IPS DF 6.9 (cell line): ENCODE measurements at places on chromosomes 12 and 14.

DNA sequence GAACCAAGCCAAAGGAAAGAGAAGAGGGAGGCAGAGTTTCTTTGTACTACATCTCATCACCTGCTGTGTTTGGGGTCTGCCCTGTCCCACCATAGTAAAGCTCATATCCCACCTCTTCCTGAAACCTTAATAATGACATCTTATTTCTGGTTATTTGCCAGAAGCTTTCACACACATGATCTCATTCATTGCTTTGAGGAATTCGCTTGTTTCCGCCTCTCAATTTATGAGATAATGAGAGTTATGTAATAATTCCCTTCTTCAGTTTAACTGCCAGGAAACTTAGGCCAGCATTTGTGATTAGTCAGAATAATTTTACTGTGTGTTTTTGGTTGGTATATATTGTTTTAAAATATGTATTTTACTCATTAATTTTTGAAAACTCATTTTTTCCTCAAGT, 205.2 kb downstream of the CACNA1C start:
- no peaks in the 10 kb centered on the region for H3K27me3 ChIP-seq
- no peak overlapping the region for H3K27ac ChIP-seq
- no peaks in the 10 kb centered on the region for H3K36me3 ChIP-seq
- H3K4me3 ChIP-seq, result no peak overlapping the region
- no peaks in the 10 kb centered on the region for H3K4me1 ChIP-seq
- no peak for DNase-seq

GRCh38 chr14:89848165-89848564, 106.4 kb downstream of the EFCAB11 start:
- H3K36me3 ChIP-seq, result no peaks in the 10 kb centered on the region
- no peak overlapping the region for H3K27ac ChIP-seq
- H3K4me3 ChIP-seq, result no peak overlapping the region
- peaks cover 3% of the 10 kb centered on the region; the same call in 1 of the 2 replicates for H3K4me1 ChIP-seq
- H3K27me3 ChIP-seq, result no peaks in the 10 kb centered on the region

DNA sequence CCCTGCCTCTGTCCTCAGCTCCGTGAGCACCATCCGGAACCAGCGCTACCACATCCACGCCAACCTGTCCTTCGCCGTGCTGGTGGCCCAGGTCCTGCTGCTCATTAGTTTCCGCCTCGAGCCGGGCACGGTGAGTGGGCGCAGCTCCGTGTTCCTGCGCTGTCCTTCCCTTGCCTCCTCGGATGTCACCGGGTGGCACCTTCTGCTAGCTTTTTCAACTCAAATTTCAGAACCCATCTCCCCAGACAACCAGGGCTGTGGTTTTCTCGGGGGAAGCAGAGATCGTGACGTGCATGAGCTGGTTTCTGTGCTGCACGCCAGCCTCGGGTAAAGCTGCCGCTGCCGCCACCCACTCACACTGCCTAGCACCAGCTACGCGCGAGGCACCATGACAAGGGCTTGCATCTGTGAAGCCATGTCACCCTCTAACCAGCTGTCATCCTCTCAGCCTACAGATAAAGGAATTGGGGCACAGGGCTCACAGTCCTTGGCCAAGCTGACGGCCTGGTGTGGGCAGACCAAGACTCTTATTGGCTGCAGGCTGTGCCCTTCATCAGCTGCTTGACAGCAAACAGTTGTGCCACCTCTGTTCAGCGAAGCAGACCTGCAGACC, 152.1 kb downstream of the ADGRD1 start:
- H3K4me3 ChIP-seq, result no peak overlapping the region
- no peak overlapping the region for H3K27ac ChIP-seq
- no peaks in the 10 kb centered on the region; the same call in 1 of the 2 replicates for H3K36me3 ChIP-seq
- H3K27me3 ChIP-seq, result no peaks in the 10 kb centered on the region
- DNase-seq, result no peak

DNA sequence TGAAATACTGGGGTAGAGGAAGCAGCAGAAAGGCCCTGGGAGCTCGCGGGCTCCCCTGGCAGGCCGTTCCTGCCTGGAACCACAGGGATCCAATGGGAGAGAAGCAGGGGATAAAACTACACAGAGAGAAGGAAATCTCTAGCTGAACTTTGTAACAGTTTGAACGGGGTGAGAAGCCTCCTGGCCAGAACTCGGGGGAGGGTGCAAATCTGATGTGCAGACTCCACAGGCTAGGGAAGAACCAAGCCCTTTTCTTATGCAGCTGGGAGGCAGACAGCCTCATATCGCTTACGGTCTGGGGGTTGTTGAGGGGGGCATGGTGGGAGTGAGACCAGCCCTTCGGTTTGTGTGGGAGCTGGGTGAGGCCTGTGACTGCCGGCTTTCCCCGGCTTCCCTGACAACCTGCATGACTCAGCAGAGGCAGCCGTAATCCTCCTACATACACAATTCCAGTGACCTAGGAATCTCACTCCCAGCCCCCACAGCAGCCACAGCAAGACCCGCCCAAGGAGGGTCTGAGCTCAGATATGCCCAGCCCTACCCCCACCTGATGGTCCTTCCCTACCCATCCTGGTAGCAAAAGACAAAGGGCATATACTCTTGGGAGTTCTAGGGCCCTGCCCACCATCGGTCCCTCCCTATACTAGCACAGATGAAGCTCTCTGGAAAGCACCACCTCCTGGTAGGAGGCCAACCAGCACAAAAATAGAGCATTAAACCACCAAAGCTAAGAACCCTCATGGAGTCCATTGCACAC, 143.0 kb downstream of the TMTC1 start:
- no peaks in the 10 kb centered on the region for H3K27me3 ChIP-seq
- DNase-seq, result no peak
- H3K36me3 ChIP-seq, result no peaks in the 10 kb centered on the region
- no peak overlapping the region for H3K27ac ChIP-seq
- peaks cover 2% of the 10 kb centered on the region; the same call in 1 of the 2 replicates for H3K4me1 ChIP-seq
- H3K4me3 ChIP-seq, result no peak overlapping the region

DNA sequence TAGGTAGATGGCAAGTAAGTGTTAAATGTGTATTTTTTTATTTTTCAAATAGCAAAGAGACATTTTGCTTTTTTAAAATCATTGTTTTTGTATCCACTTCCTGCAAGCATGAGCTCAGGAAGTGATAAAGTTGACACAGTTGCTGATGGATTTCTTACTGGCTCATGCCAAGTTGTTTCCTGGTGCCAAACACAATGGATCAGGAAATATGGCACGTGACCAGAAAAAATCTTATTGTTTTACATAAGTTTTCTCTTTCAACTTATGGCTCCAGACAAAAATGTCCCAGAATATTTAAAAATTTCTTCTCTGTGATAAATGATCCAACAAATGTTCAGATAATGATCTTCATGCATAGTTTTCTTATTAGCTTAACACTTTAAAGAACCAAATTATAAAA, 1279.1 kb upstream of the FLRT2 start:
- DNase-seq, result no peak
- no peak overlapping the region for H3K27ac ChIP-seq
- no peaks in the 10 kb centered on the region for H3K36me3 ChIP-seq
- no peaks in the 10 kb centered on the region; the same call in 1 of the 2 replicates for H3K4me1 ChIP-seq

DNA sequence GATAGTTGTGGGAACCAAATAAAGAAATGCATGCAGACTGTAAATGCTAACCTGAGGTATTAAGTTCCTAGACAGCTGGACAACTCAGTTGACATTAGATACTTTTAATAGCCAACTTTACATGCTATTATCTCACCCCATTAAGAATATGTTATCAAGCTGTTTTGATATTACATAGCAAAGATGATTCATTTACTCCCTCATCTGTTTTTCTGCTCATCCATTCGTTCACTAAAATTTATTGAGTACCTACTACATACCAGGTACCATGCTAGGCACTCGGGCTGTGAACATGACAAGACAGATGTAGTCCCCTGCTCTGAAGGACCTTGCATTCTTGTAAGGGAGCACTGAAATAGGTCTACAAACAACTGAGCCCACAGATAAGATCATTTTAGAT, 192.4 kb downstream of the DACT1 start:
- H3K27ac ChIP-seq, result no peak overlapping the region
- H3K36me3 ChIP-seq, result no peaks in the 10 kb centered on the region; the same call in 1 of the 2 replicates
- H3K4me3 ChIP-seq, result no peak overlapping the region

DNA sequence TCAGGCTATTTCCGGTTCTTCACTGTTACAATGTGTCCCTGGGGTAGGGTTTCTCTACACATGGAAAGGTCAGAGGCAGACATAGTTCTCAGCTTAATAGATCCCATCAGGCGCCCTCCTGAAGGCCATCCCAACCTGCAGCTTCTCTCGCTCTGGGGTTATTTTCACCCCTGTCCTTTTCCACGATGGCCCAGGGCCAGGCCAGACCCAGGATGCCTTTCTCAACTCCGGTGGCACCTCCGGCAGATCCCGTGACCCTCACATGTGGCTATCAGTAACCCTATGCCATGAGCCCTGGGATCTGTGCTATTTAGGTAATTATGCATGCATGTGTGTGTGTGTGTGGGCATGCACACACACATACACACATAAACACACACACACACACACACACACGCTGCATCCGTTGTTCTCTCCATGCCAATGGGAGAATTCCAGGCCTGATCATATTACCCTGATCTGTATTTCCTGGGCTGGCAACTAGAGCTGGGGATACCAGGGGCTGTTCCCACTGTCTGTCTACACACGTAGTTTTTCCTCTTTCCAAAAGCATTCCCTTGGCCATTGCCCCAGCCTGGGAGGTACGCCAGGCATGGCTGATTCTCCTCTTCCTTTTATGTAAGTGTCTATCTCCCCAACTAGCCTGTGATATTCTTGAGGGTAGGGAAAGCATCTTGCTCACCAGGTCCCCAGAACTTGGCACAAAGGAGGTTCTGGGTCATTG, 51.2 kb upstream of the NOS1 start:
- no peak overlapping the region for H3K4me3 ChIP-seq
- H3K27ac ChIP-seq, result no peak overlapping the region
- peaks cover 5% of the 10 kb centered on the region for H3K4me1 ChIP-seq

- H3K4me3 ChIP-seq, result no peak overlapping the region
- H3K27ac ChIP-seq, result no peak overlapping the region
- H3K36me3 ChIP-seq, result no peaks in the 10 kb centered on the region
- H3K27me3 ChIP-seq, result no peaks in the 10 kb centered on the region
- no peaks in the 10 kb centered on the region for H3K4me1 ChIP-seq
Observed at GRCh38 chr12:127257366-127257935, 1009.5 kb upstream of the TMEM132C start.

- no peak for DNase-seq
- no peaks in the 10 kb centered on the region for H3K4me1 ChIP-seq
- no peak overlapping the region for H3K4me3 ChIP-seq
- no peak overlapping the region for H3K27ac ChIP-seq
- no peaks in the 10 kb centered on the region for H3K27me3 ChIP-seq
Observed at GRCh38 chr12:31533470-31533869, 57.5 kb downstream of the DENND5B start.

- no peak for DNase-seq
- no peak overlapping the region for H3K4me3 ChIP-seq
- H3K27ac ChIP-seq, result no peak overlapping the region
Observed at GRCh38 chr12:92055877-92056276, 89.8 kb downstream of the BTG1 start.

- no peak for DNase-seq
- H3K27me3 ChIP-seq, result no peaks in the 10 kb centered on the region
- H3K4me1 ChIP-seq, result peaks cover 4% of the 10 kb centered on the region; the same call in 1 of the 2 replicates
- H3K27ac ChIP-seq, result no peak overlapping the region
- H3K4me3 ChIP-seq, result no peak overlapping the region
- no peaks in the 10 kb centered on the region for H3K36me3 ChIP-seq
Observed at GRCh38 chr14:21192447-21192822, 36.6 kb upstream of the OR5AU1 start.

DNA sequence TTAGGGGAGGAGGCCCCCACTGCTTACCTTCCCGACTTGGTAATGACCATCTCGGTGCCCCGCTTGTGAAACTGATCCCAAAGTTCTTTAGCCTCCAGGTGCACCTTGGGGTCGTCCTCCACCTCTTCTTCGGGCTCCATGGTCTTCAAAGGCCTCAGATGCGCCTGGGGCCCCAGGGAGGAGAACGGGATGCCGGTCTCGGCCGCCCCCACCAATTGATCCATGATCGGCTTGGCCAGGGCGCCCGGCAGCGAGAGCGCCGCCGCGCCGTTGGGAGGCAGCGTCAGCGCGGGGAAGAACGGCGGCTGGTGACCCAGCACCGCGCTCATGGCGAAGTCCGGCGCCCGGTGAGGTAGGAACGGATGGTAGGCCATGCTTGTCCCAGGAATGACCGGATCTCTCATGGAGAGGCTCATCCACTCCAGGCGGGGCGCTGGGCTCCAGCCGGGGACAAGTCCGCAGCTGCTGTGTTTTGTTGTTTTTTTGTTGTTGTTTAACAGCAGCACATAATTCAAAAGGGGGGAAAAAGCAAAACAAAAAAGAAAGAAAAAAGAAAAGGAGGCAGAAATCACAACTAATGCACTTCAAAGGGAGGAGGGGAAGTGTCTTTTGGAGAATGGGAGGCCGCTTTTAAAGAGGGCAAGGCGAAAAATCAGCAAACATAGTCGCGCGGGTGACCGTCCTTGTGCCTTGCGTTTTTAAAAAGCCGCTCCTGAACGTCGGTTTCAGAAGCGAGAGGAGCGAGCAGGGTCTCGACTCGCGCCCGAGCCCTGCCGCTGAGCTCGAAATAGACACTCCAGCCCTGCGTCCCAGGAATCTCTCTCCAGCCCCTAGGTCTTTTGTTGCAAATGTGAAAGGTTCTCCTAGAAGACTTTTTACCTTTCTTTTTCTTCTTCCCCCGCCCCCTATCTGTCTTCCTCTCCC, 928 bp downstream of the TBX3 start:
- peaks cover 81% of the 10 kb centered on the region for H3K27me3 ChIP-seq
- no peaks in the 10 kb centered on the region for H3K36me3 ChIP-seq
- no peak overlapping the region for H3K4me3 ChIP-seq
- peaks cover 12% of the 10 kb centered on the region for H3K4me1 ChIP-seq
- H3K27ac ChIP-seq, result no peak overlapping the region
